Right renal pelvis (tissue), 4 donors: ENCODE measurements at places on chromosomes 1 and 21.

- no peak for DNase-seq
These were observed 194.0 kb downstream of the NRIP1 start for GRCh38 chr21:14870853-14871149.

DNA sequence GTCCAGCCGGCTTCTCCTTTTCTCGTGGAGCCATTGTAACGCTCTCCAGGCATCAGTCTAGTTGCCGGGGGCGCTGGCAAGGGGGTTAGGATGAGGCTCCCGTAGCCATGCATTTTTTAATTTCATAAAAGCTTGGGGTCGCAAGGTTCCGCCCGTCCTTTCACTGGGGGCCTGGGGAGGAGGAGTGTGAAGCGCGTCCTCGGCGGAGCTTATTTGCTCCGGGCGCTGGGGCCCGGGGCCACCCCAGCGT, 1.6 kb downstream of the ADGRL2 start:
- DNase-seq: no peak

GRCh38 chr1:1290238-1290731, 10.0 kb downstream of the SCNN1D start:
- no peak for DNase-seq

DNA sequence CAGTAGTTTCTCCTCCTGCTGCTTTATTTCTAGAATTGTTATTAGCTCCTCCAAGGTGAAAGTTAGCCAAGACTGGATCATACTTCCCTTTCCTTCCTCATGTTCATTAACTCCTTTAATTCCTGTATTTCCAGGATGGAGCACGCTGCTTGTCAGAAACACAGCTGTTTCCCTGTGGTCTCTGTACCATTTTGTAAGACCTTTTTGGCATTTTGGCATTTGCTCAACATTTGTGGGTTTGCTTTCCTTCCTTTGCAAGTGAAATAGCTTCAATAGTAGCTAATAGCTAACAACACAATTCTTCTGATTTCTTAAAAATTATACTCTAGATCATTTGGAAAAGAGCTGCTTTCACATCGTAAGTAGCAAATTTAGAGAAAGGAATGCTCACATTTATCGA, 44.3 kb upstream of the HPDL start:
- no peak for DNase-seq

DNA sequence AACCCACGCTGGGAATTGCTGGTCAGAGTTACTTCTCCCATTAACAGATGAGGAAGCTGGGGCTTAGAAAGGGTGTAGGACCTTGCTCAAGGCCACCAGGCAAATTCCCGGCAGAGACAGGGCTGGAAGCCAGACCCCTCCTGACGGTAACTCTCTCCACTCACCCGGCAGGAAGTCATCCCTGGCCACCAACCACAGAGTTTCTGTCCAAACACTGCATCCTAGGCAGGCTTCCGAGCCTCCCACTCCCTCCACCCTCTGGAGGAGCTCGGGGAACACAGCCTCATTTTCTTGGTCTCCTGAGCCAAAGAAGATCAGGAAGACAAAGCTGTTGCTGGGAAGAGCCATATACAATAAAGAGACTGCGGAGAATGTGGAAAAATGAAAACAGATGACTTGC, 25.0 kb upstream of the ZNF436 start:
- no peak for DNase-seq

DNA sequence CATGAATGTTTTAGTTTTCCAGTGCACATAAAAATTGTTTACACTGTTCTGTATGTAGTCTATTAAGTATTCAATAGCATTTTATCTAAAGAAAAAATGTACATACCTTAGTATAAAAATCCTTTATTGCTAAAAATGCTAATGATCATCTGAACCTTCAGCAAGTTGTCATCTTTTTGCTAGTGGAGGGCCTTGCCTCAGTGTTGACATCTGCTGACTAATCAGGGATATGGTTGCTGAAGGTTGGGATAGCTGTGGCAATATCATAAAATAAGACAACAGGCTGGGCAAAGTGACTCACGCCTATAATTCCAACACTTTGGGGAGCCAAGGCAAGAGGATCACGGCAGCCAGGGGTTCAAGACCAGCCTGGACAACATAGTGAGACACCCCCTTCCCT, 9.0 kb downstream of the DYNLT5 start:
- DNase-seq: no peak

- DNase-seq: no peak
These were observed 35.2 kb upstream of the LRP8 start for GRCh38 chr1:53362851-53363642.
